ENCODE measurements at places on chromosomes 7 and 10. TPM values are rescaled to one million over a fixed set of nuclear protein-coding genes. Genes with fewer than 3 reads are reported as not detected.

ATP5F1C gene
- total RNA-seq: 348 TPM

GRID2IP gene
- 1.2 TPM for total RNA-seq

POP7 gene
- 41.5 TPM for total RNA-seq

INSIG1 gene
- 109 TPM for total RNA-seq

ATXN7L1 gene
- 12.3 TPM for total RNA-seq

SPOCK2 gene
- 25.1 TPM for total RNA-seq

MAPK8 gene
- 331 TPM for total RNA-seq

CYP3A4 gene
- not detected for total RNA-seq

VSTM2A gene
- total RNA-seq: 58.6 TPM

TSPAN12 gene
- 7.2 TPM for total RNA-seq

PON1 gene
- not detected for total RNA-seq

DNA sequence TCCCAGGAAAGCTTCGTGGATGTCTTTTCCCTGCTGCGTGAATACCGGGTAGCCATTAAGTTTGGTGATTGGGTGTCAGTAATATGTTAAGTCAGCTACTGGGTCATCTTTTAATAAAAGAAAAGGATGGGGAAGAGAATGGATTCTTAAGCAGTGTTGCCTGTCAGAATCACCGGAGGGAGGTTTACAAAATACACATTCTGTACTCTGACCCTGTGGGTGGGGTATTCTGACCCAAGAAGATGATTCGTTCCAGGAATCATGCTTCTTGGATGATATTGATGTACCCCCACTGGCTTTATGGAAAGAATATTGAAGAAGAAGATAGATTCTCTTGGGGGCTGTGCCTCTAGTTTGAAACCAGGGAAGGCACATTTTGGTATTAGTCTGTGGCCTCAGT, 18.3 kb downstream of the SGPL1 start:
- DNase-seq: no peak

DNA sequence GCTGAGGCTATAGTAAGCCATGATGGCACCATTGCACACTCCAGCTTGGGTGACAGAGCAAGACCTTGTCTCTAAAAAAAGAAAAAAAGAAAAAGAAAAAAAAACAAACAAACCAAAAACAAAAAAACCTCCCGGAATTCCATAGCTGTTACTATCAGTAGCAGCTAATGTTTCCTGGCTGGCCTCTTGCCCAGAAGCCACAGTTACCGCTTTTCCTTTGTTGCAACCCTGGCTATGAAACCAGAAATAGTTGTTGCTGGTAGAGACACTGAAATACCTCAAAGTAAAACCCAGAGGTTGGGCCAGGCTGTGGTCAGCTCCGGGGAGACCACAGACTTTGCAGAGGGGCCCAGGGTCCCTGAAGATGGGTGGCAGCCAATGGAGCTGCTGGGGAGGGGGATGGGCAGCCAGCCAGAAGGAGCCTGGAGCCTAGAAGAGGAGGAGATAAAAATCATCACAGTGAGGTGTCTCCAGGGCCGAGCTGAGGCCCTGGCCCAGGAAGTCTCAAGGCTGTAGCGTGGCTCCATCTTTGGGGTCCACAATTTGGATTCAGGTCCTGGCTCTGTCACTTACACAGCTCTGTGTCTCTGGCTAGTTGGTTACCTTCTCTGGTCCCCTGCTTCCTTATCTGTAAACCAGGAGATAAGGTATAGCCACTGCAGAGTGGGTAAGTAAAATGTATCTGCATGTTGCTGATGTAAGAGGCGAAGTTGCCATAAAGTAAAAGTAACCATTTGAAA, 3.4 kb upstream of the CHST12 start:
- peak; percentile 16 for DNase-seq

DNA sequence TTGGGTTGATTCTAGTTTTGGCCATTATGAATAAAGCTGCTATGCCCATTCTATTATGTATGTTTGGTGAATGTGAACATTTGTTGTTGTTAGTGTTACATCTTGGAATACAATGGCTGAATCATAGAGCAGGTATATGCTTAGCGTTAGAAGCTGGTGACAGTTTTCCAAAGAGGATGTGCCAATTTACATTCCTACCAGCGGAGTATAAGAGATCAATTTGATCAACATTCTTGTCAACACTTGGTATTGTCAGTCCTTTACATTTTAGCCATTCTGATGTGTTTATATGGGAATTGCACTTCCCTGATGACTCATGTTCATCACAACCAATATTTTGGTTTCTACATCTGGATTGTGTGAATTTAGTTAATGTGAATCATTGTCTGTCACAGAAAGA, 37.8 kb upstream of the COBL start:
- DNase-seq: no peak

DNA sequence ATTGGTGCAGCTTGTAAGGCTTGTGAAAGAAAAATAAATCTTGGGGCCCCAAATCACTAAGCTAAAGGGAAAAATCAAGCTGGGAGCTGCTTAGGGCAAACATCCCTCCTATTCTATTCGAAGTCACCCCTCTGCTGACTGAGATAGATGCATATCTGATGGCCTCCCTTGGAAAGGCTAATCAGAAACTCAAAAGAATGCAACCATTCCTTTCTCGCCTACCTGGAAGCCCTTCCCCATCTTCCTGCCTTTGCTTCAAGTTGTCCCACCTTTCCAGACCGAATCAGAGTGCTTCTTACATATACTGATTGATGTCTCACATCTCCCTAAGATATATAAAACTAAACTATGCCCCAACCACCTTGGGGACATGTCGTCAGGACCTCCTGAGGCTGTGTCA, 240.3 kb downstream of the SKIDA1 start:
- no peak for DNase-seq

- no peak for DNase-seq
These were observed 28.8 kb downstream of the PTPN12 start for GRCh38 chr7:77565917-77566316.

DNA sequence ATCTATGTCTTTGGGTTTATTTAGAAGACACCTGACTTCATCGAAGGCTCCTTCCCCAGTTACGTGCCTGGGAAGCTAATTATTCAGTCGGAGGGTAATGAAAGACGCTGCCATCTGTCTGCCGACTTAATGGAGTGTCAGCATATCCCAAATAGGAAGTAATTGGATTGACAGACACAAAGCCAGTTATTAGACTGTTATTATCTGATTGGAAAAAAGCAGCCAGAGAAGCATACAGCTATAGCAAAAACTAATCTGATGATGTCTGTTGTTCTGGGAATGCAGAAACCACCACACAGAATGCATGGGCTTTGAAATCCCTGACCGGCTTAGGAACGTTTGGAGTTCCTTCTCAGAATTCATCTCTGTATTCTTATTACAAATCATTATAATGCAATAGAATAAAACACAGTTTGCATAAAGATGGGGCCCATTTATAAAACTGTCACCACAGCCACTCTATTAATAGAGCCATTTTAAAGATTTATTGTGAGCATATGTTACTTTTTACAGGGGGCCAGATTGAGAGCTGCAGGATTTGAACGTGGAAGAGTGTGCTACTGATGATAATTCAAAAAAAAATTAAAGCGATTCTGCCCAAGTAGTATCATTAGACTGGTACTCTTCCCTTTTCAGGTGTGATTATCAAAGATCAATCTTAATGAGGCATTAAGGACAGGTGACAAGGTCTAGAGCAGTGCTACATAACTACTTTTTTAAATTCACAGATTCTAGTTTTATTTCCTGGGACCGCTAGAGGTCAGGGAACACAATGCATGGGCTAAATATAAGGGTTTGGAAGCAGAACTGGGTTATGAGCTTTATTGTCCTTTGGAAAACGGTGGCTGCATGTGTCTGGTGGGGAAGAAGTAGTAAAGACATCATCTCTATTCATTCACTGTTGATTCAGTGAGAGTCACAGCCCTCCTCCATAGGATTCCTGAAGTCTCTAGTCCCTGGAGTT, 330.1 kb upstream of the LRGUK start:
- no peak for DNase-seq

DNA sequence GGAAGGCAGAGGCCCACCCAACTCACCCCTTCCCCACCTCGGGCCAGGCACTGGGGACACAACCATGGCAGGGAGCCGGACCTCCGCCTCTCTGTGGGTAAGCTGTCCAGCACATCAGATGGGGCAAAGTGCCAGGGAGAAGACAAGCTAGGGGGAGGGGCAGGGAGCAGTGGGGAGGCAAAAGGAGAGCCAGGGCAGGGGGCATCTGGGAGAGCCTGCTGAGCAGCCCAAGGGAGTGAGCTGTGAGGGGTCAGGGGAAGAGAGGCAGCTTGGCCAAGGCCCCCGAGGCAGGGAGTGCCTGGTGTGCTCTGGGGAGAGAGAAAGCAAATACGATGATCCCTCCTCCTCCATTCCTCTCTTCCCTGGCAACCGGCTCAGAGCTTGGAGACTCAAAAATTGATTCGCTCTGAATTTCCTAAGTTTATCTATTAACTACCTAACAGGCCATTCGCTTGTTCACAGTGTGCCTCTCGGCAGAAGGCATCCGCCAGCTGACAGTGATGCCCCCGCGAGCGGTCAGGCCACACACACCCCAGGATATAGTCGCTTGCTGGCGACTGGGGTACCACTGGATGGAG, 4.5 kb downstream of the CAMK2B start:
- no peak for DNase-seq

- no peak for DNase-seq
These were observed 98.9 kb upstream of the TARP start for GRCh38 chr7:38372290-38372689.

GRCh38 chr7:95687759-95688343, 84.5 kb upstream of the DYNC1I1 start:
- no peak for DNase-seq

DNA sequence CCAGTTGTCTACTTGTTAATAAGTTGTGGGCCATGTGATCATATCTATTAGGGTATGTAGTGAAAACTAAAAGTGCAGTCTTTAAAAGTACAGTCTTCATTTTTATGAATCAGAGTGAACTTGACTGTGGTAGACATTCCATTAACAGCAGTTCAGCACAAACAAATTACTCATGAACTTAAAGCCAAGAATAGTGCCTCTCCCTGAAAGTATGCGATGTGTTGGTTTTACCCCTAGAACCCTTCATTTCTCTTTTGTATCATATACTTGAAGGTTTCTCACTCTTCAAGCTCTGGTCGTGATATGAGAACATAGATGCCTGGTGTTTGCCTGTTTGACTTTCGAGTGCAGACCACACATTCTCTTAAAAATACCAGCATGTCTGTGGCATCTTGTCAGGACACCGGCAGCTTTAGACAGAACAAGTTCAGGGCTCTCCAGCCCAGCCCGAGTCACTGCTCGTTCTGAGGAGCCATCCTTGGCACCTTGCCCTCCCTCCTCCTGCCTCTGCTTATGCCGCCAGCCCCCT, 159.3 kb downstream of the LCOR start:
- no peak for DNase-seq

GRCh38 chr10:132408367-132408781, 11.4 kb downstream of the PWWP2B start:
- no peak for DNase-seq

DNA sequence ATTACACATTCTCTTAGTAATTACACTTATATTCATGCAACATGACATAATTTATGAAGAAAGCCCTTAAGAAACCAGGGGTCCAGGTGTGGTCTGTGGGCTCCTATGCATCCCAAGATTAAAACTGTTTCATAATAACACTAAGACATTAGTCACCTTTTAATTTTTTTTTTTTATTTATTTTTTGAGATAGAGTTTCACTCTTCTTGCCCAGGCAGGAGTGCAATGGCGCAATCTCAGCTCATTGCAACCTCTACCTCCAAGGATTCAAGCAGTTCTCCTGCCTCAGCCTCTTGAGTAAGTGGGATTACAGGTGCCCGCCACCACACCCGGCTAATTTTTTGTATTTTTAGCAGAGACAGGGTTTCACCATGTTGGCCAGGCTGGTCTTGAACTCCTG, 12.5 kb downstream of the GDI2 start:
- DNase-seq: no peak

- DNase-seq: no peak
These were observed 98.8 kb upstream of the MACROH2A2 start for GRCh38 chr10:69953851-69954250.

GRCh38 chr7:3107228-3107763, 63.6 kb upstream of the CARD11 start:
- DNase-seq: no peak

DNA sequence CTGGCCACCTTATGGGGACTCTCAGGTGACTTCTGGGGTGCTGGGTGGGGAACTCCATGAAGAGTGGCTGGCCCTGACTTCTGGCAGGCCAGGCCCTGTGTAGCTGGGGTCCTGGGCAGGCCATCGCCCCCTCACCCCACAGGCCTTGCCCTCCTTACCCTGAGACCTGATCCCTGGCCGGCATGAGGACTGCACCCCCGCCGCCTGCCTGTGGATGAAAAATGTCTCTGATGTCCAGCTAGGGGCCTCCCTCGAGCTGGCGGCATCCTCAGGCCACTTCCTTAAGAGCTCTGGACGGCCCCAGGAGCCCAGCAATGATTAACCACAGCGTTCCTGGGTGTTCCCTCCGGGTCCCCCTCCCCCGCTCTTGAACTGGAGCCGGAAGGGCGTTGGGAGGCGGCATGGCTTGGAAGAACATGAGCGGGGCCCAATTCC, 31.8 kb upstream of the SHH start:
- no peak for DNase-seq

GRCh38 chr7:49479936-49480544, 293.4 kb upstream of the VWC2 start:
- no peak for DNase-seq

DNA sequence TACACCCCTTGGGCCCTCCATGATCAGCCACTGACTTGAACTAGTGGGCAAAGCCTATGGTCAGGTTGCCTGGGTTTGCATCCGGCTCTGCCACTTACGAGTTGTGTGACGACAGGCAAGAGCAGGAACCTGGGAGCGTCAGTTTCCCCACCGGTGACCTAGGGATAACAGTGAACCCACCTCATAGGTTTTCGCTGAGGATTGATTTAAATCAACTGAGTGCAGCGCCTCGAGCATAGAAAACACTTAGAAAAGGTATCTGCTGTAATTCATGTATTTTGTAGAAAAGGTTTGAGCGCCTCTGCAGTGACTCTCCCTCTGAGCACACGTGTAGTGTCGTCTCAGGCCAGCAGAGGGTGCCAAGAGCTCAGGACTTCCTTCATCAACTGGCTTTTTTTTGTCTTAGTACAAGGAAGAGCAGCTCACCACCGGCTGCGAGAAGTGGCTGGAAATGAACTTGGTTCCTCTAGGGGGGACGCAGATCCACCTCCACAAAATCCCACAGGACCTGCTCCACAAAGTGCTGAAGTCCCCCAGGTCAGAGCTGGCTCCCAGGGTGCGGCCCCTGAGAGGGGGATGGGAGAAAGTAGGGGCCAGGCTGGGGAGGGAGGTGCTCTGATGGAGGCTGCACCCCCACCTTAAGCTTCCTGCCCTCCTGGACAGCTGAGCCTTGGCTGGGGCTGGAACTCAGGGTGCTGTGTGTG, 27.7 kb downstream of the BTBD16 start:
- DNase-seq: peak; percentile 34

- no peak for DNase-seq
These were observed 453.5 kb upstream of the TPK1 start for GRCh38 chr7:145289384-145289783.

- peak; percentile 64 for DNase-seq
These were observed 20.4 kb downstream of the DNAJB12 start for GRCh38 chr10:72334196-72334824.

- DNase-seq: no peak
These were observed 57.6 kb downstream of the RNLS start for GRCh38 chr10:88525371-88526069.

Data from occipital lobe (tissue), 3 donors.